ENCODE measurements at places on chromosomes 2 and 18. TPM values are rescaled to one million over a fixed set of nuclear protein-coding genes. Genes with fewer than 3 reads are reported as not detected.

DNA sequence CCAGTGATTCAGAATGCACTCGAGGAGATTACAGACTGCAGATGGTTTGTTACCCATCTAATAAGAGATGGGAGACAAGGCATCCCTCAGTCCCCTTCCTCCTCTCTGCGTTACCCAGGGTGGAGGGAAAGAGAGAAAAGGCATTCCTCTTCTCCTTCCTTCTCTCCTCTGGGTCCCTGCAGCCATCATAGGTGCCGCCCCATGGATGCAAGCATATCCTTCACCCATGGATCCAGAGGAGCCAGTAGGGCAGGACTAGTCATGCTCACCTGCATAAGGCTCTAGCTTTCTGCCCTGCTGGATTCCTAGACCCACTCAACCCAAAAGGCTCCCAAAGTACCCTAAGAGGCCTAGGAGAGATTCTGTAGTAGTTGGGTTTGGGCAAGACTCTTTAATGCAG is 20.4 kb downstream of the CMPK2 start:
- no peak for DNase-seq

DNA sequence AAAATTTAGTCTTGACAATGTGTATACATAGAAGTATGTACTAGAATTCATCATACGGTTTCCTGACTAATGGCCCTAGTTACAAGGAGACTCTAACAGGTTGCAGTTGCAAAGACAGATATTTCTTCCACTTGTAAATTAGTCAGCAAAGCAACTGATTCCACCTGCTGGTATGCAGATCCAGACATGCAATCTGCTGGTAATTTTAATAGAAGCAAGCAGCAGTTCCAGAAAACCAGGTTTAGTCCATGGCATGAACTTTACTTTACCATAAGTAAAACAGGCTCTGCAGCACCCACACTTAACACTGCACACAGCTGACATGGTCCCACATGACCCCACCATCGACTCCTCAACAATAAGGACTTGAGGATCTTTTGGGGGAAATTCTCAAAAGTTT is 110.9 kb upstream of the SP3 start:
- DNase-seq, result no peak

DNA sequence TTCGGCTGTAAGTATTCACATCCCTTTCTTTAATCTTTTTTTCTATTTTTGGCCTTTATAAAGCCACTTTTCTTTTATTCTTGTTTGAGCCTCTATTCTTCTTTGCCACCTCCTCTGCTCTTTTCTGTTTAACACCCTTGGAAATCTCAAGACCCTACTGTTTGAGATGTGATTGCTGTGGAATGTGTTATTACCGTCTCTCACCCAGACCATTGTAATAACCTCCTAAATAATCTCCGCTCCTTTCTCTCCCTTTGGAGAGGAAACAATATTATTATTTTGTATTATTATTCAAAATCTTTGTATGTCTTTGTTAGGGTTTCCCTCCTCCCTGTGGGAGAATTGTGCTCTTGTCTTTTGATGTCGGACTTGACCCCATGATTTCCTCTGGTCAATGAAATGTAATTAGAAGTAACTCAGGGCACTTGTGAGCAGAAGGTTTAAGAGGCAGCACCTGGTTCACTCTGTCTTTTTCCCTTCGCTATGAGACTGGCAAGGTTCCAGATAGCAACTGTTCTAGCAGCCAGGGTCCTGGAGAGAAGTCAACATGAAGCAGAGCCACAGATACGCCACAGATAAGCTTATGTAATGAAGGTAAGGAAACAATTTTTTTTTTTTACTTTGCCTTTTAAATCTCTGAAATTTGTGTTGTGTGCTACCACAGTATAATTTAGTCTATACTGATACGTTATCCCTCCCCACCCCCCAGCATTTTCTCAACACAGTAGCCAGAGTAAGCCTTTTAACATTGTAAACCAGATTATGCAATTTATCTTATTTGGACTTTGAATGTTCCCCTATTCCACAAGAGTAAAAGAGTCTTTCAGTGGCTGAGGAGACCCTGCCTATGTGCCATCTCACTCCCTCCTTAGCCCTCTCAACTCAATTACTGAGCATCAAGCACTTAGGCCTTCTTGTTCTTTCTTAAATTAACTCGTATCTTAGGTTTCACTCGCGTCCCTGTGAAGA is 601.2 kb upstream of the ZNF804A start:
- DNase-seq, result no peak

- no peak for DNase-seq
Observed at GRCh38 chr2:26577442-26578112, 63.6 kb downstream of the CIB4 start.

DNA sequence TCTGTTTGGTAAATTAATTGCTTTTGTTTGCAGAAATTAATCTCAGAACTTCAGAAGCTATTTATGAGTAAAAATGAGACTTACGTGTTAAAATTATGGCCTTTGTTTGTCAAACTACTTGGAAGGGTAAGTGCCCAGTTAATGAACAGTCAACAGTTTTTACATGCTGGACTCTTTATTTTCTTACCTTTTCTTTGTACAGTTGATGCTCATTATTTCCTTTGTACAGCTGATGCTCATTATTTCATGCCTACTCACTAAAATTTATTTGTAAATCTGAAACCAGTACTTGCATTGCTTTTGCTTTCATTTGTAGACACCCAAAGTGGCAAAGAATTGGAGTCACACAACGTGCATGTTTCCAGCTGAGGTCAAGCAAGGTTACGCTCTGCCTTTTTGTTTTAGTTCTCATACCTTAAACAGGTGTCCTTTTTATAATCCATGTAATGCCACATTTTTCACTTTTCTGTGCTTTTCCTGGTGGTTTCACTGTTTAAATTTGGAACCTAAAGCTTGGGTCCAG is 13.3 kb downstream of the RIF1 start:
- DNase-seq, result no peak

DNA sequence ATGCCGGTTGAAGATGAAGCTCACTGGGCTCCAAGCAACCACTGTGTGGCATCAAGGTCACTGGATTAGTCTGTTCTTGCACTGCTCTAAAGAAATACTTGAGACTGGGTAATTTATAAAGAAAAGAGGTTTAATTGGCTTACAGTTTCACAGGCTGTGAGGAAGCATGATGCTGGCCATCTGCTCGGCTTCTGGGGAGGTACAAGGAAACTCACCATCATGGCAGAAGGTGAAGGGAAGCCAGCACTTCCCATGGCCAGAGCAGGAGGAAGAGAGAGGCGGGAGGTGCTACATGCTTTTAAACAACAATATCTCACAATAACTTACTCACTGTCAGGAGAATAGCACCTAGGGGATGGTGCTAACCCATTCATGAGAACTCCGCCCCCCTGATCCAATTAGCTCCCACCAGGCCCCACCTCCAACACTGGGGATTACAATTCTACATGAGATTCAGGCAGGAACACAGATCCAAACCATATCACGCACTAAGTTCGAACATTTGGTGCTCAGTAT is 109.7 kb upstream of the MGAT5 start:
- no peak for DNase-seq

- no peak for DNase-seq
Observed at GRCh38 chr18:13485604-13486003, 240.8 kb downstream of the FAM210A start.

DNA sequence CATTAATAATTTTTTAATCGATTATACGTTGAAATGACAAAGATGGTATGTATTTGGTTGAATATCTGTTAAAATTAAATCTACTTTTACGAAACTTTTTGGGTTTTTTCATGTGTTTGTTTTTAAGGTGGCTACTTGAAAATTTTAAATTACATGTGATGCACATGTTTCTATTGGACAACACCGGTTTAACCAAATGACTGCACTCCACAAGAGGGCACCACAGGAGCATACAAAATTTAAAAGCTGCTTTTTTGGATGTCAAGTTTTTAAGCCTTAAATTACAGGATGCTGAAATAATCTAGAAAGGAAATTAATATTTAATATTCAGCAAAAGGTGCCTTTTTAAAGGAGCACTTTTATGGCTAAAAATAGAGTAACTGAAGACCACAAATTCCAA is 98.7 kb downstream of the ACVR1 start:
- DNase-seq, result no peak

RAB6C gene
- not detected for total RNA-seq

SANBR gene
- 9.6 TPM for total RNA-seq

TRABD2A gene
- 0.54 TPM for total RNA-seq
